A549 (cell line): ENCODE measurements at places on chromosomes 16 and 17. TPM values are rescaled to one million over a fixed set of nuclear protein-coding genes. Genes with fewer than 3 reads are reported as not detected.

Gene SLC16A6
- 0.08 to 0.33 TPM (median 0.17 TPM) in 3 replicates for polyA plus RNA-seq

Gene MIF4GD
- 22.2 to 24.6 TPM (median 23.9 TPM) in 3 replicates for polyA plus RNA-seq

Gene CNEP1R1
- polyA plus RNA-seq: 19.5 to 24.0 TPM (median 20.7 TPM) in 3 replicates

Gene ADAM11
- polyA plus RNA-seq: 2.0 to 2.7 TPM (median 2.1 TPM) in 3 replicates

DNA sequence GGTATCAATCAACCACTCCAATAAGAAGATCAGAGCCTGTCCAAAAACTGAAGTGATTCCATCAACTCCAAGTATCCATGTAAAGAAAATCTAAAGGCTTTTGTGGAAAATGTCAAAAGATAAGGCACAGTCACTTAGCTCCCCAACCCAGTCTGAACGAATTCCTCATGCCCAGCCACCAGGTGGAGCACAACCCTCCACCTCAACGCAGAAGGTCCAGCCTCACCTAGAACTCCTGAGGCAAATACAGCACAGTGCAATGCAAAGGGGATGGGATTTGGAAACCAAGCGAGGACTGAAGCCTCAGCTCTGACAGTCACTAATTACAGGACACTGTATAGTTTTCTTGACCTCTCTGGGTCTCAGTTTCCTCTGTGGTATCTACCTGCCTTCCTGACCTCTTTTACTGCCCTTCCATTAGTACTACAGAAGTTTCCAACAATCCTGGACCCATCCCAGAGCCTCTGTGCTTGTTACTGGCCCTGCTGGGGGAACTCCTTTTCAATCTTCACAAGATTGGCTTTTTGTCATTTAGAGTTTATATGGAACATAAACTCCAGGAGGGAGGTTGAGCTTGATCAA lies 2.0 kb downstream of the NCBP3 start:
- DNase-seq: peak; percentile 87

DNA sequence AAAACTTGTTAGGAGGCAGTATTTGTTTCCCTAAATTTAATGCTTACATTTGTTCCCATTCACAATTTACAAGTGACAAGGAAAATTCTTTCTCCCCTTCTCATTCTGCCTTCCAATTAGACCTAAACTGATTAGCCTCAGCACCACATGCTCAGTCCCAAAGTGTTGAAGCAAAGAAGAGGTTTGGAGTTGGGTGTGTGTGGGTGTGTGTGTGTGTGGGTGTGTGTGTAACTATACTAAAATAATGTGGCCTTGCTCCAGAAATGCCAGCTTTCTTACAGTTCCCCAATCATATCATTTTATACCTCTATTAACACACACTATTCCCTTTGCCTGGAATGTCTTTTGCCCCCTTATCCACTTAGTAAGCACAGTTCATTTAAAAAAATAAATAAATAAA lies 6.9 kb upstream of the UTP6 start:
- DNase-seq: no peak

- DNase-seq: no peak
Measured at GRCh38 chr17:71883258-71883657, 237.6 kb upstream of the SOX9 start.

DNA sequence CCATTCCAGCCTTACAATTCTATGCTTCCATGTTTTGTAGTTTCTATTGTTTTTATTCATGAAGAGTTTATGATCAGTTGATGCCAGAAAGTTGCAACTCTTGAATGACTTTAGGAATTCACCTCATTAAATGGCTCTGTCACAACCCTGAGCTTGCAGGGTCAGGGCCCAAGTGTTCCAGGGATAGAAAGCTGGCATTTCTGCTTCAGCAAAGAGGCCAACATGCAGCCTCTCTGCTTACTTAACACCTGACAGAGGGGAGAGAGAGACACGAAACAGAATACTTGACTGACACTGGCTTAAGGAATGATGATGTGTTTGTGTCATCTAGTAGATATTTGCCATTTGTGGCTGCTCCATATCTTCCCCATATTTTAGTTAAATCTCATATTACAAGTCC lies 328.1 kb downstream of the CA10 start:
- DNase-seq: no peak

- DNase-seq: peak; percentile 9
Measured at GRCh38 chr17:61149862-61150362, 249.7 kb upstream of the TBX2 start.

DNA sequence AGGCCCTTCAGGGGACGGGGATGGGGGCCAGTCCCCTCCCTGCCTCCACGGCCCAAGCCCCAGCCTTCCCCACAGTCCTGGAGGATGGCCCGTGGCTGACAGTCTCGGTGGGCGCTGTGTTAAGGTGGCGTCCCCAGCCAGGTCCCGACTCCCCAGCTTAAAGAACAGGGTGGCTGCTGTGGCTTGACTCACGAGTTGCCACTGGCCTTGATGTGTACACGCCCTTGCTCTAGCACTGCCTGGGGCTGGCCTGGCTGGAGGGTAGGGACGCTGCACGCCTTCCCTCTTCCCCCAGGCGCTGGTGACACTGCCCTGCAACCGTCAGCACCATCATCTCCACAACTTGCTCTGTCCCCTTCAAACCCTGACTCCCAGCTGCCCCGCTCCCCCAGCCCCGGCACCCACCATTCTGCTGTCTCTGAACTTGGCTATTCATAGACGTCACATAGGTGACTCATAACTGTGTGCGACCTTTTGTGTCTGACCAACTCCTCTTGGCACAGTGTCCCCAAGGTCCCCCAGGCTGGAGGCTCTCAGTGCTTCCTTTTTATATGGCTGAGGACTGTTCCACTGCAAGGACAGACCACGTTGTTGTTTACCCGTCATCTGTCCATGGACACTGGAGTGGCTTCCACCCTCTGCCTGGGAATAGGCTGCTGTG lies 6.3 kb downstream of the GNPTG start:
- no peak for DNase-seq

GRCh38 chr17:63998721-63999679 lies 849 bp downstream of the PRR29 start:
- no peak for DNase-seq
